ENCODE measurements at places on chromosomes 11 and 22.
A peak's percentile ranks its signal among the peaks of the same experiment; 100 is the strongest.

GRCh38 chr11:66564538-66564937, 3.9 kb downstream of the CTSF start:
- DNase-seq: no peak

DNA sequence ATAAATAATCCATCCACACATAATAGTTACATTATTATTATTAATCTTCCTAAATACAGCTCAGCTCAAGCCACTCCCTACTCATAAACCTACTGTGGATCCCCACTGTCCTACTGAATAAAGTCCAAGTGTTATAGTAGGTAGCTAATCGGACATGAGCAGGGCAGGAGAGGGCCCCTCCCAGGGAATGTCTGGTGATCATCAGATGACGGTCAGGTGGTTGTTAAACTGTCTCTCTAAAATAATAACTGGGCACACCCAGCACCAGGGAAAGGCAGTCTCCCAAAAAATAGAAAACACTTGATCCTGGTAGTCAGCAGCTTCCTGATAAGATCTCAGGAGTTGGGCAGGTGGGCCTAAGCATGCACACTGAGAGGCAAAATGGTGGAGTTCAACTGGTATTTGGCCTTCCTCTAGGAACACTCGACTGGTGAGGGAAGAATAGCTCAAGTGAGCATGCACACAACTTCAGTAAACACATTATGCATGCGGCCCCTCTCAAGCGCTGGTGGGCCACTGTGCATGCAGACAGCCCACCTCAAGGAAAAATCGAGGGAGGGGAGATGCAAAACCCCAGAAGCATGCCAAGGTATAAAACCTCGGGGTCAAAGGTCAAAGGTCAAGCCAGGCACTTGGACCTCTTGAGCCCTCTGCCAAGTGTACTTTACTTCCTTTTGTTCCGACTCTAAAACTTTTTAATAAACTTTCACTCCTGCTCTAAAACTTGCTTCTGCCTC, 65.0 kb downstream of the LRRC32 start:
- DNase-seq: no peak

- DNase-seq: no peak
These were observed 77.7 kb downstream of the GDPD4 start for GRCh38 chr11:77223797-77224196.

- DNase-seq: no peak
These were observed 33.7 kb upstream of the LINC01488 start for GRCh38 chr11:69447786-69448185.

DNA sequence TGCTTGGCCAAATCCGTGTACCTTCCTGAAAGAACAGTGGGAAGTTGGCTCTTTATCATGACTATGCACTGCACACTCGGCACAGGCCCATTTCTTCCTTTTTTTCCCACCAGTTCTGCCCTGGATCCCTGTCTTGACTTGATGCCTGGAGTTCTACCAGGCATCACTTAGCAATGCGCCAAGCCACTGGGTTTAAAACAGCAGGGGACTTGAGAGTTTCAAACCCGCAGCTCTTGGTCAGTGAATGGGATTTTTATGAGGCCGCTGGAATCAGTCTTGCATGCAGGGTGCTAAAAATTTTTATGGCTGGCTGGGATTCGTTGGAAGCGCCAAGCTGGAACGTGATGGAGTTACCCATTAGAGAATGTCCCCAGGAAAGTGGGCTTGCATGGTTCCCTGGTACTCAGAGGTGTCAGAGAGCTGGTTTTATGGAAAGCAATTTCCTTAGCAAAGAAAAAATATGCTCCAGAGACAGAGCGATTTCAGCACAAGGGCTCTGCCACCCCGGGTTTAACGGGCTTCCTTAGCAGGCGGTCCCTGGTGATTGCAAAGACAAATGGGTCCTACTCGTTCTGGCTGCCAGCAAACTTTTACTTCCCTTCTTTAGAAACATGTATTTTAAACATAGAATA, 432.9 kb downstream of the TENM4 start:
- no peak for DNase-seq

DNA sequence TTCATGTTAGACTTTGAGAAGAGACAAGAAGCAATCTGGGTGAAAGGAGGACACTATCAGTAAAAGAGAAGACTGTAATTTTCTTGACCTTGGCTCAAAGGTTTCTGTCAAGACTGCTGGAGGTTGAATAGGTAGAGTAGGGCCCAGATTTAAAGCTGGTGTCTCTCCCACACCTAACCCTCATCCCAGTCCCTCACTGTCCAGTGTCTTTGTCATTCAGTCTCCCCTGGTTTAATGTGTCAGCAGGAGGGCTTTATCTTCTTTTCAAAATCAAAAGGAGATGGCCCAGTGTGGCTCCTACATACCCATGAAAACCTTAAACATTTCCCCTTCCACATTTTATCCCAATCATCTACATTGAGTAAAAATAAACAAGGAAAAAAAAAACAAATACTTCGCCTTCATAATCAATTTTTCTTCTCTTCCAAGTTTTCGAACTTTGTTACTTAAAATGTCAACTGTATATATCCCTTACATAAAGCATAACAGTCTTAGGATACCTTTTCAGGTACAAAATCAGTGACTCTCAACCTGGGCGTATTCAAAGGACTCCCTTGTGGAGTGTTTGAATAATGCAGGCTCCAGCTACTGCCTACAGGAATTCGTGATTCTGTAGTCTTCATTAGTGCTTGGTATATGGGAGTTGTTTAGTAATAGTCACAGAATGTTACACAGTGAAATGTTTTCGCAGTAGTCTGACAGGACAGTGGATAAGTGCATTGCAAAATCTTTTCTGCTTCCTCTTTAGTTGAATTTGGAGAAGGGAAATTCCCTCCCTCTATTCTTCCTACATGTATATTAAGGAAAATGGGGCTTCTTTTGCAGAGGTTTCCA, 87.2 kb downstream of the FAT3 start:
- no peak for DNase-seq

GRCh38 chr11:110298301-110298765, 1.9 kb upstream of the RDX start:
- no peak for DNase-seq

DNA sequence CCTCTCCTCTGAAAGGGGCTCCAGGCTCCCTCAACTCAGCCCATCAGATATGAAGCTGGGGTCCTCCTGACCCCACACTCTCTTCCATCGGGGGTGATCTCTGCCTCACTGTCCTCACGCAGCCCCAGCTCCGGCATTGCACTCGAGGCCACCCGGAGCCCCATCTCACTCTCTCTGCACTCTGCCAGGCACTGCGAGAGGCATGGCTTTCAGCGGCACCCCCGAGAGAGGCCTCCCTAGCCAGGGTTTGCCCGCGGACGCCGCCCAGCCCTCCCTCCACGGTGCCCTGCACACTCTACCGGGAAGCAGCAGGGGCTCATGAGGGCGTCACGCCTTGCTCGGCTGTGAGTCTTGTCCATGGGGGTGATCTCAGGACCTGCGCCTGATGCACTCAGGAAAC, 436.2 kb downstream of the BRD1 start:
- no peak for DNase-seq

DNA sequence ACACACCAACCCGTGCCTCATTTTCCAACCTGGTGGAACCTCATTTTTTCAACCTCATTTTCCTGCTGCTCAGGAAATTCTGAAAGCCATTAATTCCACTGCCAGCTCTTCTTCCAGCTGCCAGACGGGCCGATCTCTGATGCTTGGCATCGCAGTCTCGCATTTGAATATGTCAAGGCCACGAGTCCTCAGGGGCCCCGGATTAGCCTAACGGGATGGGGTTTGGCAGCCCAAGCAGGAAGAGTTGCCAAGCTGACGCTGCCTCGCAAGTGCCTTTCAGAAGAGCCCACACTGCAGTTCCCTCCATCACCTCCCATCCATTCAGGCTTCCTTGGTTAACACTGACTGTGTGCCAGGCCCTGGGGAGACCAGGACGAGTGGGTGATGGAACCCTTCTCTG, 8.7 kb downstream of the RASD2 start:
- no peak for DNase-seq

- no peak for DNase-seq
These were observed 13.3 kb upstream of the FGF19 start for GRCh38 chr11:69716891-69717747.

- DNase-seq: no peak
These were observed 17.7 kb downstream of the IGF2 start for GRCh38 chr11:2121227-2122130.

DNA sequence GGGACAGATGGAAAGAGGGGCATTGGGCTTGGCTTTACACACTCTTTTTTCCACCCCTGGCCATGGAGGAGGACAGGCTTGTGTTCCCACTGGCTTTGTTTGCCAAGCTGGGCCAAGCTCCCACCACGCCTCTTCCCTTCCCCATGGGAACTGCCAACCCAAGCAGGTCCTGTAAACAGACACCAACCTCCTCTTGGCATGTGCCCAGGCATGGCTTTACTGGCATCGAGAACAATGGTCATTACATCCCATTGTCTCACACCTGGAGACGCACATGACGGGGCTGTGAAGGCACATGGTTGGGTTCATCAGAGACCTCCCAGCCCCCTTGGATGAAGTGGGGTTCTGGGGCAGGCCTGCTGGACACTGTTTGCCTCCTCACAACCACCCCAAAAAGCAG, 11.7 kb downstream of the SEC14L3 start:
- DNase-seq: no peak

DNA sequence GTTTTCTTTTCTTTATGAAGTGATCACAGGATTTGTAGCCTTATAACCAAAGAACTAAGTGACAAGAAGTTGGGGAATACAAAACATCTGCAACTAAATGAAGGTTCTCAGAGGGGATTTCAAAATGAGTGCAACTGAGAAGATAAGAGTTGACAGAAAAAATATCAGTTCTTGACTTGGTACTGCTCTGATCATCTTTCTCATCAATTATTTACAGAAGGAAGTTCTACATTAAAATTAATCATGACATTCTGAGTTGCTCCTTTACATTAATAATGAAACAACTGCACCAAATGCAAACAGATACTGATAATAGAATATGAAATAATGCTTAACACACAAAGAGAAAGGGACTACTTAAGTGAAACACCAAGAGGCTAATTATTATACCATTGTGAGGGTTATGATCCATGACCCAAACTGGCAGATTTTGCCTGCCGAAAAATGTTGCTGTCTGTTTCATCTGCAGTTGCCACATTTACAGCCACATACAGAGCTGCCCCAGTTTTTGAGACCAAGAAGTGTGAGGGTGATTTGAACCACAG, 561.9 kb upstream of the ANO5 start:
- no peak for DNase-seq

DNA sequence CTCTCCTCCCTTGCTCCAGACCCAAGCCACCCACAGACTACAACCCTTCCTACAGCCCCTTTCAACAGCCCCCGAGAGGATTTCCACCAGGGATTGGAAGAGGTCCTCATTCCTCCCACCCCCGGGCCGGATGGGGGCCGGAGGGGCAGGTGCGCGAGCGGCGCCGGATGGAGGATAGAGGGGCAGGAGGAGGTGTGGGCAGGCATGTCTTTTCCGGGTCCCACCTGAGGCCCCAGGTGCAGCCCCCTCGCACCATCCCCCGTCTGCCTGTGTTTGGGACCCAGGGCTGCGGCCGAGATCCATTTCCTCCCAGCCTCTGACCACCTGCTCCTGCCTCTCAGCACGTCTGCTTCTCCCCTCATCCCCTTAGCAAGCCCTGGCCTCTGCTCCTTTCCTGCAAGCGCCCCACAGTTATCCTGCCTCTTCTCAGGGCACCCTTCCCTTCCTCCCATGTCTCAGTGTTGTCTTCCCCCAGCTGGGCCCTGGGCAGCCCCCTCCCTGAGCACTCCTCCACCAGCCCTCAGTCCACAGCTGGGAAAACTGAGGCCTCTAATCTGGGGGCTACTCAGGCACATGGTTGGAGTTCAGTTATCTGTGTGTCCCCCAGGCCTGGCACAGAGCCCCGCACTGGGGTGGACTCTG, 19.3 kb upstream of the CBX7 start:
- no peak for DNase-seq

DNA sequence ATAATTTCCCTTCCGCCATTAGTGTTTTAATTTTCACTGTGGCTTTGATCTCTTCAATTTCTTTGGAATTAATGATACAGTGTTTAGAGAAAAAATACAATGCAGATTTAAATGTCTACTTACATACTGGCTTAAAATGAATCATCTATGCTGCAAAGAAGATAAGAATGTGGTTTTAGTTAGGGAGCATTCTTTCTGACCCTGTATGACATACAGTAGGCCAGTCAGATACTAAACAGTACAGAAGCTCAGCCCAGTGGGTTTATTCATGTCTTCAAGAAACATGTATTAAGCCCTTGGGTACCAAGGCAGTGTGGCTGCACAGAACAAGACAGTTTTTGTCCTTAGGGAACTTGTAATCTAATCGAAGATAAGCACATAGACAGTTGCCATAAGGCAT, 268.8 kb downstream of the DDX10 start:
- DNase-seq: no peak

DNA sequence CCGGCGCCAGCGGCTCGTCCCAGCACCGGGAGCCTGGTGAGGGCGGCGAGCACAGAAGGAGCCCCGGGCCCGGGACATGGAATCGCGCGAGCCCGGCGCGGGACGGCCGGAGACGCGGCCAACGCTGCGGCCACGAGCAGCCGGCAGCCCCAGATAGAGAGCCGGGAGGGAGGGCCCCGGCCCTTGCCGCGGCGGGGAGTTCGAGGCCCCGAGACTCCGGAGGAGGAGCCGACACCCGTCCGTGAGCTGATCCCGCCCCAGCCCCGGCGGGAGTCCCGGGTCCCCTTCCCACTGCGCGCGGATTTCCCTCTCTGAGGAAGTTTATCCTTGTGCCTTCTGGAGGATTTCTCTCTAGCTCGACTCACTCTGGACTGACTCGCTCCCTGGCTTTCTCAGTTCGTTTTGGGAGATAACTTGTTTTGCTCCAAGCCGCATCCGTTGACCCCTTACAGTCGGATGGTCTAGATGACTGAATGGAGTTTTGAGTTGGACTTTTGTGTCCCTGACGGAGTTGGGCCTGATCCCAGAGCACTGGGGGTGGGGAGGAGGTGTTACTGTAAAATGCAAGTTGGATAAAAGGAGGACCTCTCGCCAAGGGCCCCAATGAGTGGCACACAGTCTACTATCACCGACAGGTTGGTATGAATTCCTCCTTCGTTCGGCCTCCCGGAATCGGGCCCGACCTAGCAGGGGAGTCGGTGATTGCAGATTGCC, 585 bp downstream of the ARHGEF12 start:
- DNase-seq: peak; percentile 50

DNA sequence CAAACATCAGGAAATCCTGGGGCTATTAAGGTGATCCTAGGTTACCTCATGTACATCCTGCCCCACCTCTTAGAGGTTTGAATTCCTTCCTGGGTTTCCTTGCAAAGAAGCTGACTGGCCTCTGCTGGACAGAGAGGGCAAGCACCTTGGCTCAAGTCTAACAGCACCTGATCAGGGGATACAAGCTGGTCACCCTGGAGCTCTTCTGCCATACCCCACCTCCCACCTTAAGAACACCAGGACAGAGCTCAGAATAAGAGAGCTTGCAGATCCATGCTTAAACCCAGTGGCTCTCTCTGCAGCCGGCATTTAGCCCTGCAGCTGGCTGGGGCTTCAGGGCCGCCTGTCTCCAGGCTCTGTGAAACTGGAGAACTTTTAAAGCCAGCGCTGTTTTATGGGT, 386.6 kb upstream of the NARS2 start:
- DNase-seq: no peak

DNA sequence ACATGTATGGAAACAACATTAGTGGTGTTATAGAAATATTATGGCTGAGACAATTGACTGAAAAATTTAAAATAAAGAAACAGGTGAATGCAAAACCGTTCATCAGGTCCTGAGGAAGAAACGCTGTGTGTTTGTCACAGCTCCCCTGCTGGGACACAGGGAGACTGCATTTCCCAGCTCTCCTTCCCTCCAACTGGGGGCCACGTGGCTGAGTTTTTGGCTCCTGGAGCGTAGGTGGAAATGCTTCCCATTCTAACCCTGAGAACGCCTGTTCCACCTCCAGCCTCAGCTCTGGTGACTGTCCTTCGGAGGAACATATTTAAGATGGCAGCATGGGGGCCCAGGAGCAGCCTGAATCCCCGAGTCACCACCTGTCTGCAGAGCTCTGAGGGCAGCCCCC, 398.6 kb downstream of the BRD1 start:
- no peak for DNase-seq
